ENCODE measurements at places on chromosomes 3 and 15.

- DNase-seq, result no peak
Observed at GRCh38 chr3:181279239-181279565, 289.7 kb upstream of the DNAJC19 start.

DNA sequence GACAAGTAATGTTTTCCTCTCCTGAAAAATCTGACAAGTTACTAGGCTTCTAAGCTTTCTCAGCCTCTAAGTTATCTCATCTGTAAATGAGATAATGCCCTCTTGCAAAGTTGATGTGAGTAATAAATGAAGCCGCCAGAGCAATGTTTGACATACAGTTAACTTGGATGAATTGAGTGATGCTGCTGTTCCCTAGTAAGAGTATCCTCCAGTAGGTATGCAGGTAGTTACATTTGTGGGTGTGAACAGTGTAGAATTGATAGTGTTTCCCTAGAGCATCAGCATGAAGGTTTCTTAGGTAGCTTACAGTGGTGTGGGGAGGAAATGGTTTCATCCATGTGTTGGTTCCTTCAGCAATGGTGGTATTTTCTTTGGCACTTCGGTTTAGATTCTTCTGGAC lies 3.4 kb downstream of the ATP2C1 start:
- peak; percentile 18 for DNase-seq

GRCh38 chr15:45186771-45187577 lies 792 bp downstream of the SHF start:
- DNase-seq, result no peak

DNA sequence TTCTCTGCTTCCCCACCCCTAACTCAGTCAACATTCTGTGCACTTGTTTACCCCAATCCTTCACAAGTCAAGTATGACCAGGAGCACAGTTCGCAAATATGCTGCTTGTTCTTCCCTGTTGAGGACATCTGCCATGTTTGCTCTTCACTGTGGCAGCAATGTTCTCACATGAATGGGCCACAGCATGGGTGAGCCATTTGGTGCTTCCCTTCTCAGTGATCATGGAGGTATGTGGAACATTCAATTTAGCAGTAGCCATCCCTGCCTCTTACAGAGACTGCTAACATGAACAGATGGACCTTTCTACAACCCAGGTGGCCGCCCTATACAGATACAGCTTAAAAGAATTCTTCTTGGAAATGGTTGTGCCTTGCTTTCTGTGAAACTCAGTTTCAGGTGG lies 660.1 kb upstream of the SGO1 start:
- DNase-seq, result no peak

DNA sequence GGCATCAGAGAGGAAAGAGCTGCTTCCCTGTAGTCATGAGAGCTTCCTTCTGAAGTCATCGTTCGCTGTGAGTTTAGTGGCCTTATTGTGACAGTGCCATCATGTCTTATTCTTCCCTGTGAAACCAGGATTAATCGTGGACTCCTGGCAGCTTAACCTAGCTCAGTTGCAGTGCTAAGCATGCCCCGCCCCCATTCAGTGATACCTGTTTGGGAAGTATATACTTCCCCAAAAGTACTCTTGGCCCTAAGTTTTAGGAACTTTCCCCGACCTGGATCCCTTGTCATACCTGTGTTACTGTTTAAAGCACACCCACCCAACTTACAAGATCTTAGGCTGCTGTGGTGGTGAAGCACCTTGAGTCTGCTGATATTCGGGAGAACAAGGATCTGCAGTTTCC lies 32.1 kb upstream of the TIMP4 start:
- no peak for DNase-seq

DNA sequence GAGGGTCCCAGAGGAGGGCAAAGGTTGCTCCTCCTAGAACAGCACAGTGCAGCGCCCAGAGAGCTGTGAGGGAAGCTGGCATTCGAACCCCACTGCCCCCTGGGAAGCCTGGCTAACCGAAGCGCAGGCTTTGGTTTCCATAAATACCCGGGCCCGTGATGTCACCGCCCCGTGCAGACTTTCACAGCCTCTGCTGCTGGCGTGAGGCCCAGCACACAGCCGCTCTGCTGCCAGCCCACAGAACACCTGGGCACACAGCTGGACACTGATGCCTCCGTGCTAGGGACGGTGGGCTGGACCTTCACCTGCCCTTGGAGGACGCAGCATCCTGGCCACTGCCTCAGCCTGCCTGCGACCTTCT lies 1.0 kb downstream of the IQSEC1 start:
- no peak for DNase-seq
